ENCODE measurements at places on chromosomes 2 and 18.
A peak's percentile ranks its signal among the peaks of the same experiment; 100 is the strongest.

- DNase-seq, result no peak
Measured at GRCh38 chr2:72923833-72924352, 6.6 kb downstream of the EMX1 start.

- no peak for DNase-seq
Measured at GRCh38 chr2:240765007-240765406, 55.0 kb downstream of the KIF1A start.

DNA sequence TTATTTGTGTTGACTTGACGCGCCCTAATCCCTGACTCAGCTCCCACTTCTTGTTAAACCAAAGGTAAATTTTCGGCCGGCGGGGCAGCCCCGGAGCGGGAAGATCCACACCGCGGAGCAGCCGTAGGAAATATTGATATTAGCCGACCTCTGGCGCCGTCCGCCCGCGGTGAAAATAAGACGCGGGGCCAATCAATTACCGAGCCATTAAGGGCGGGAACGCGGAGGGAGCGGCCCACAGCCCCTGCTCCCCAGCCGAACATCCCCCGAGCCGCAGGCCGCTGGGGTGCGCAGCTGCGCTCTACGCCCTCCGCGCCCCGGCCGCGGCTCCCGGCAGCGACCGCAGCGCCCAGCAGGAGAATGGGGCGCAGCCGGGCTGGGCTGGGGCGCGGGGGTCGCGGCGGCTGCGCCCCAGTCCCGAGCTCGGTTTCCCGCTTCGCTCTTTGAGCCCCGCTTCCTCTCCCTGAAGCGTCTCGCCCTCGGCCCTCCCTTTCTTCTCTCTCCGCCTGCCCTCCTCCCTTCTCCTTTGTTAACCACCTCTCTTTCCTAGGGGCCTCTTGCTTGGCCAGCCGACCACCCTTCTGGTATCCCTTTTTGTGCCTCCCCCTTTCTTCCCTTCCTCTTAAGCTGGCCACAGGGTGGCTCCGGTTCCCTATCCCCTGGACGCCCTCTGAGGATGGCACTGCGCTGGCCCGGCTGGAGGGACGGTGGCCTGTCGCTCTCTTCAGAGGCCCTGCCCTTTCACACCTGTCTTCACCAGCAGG lies 40.9 kb downstream of the CELF4 start:
- no peak for DNase-seq

DNA sequence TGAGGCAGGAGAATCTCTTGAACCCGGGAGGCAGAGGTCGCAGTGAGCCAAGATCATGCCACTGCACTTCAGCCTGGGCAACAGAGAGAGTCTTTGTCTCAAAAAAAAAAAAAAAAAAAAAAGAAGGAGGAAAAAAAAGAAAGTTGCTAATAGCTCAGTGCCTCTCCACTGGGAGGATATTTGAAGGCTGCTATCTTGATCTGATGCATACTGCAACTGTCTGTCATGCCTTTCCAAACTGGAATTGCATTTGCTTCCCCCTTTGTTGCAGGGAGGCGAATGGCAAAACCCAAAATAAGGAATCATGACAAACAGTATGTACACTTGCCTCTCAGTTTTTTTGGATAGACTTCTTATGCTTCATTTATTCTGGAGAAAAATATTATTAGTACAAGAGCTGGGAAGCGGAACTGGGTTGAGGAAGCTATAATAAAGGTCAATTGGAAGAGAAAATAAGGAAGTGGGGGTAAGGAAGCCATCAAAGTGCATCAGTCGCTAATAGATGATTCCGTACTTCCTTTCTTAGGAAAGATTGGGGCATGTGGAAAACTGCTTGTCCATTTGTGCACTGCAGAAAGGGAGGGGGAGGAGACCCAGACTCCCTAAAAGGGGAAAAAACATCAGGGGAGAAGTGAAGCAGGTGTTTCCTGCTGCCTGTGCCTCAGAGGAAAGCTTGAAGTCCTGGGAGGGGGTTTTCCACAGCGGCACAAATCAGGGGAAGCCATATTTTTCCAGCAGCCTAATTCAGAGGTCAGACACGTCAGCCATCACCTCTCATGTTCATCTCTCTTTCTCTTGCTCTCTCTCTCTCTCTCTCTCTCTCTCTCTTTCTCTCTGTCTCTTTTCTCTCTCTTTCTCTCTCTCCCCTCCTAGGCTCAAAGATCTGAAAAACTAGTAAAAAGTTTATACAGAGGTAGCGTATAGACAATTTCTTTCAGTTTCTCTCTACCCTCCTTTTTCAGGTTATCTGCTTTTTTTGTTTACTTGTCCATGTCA lies 301.4 kb upstream of the TNP1 start:
- peak; percentile 35 for DNase-seq

DNA sequence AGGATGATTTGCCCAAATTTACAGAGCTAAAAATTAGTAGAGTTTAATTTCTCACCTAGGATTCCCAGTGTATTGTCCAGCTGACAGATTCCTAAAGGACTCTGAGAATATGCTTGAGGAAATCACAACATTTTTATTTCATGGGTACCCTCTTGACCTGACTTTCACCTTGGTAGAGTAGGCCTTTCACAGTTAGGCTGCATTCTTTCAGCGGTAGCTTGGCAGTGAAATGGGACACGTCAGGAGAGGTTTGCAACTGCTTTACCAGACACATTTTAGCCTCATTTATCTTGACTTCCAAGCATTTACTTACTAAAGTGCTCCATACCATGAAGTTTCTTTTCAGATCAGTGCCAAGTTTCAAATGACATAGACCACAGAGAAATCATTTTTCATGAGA lies 937.9 kb upstream of the LRRTM1 start:
- no peak for DNase-seq

- DNase-seq, result no peak
Measured at GRCh38 chr2:31526946-31527732, 53.6 kb downstream of the SRD5A2 start.

- DNase-seq, result no peak
Measured at GRCh38 chr18:13436576-13436975, 218.0 kb downstream of the LDLRAD4 start.

GRCh38 chr2:53751728-53752127 lies 15.9 kb upstream of the CHAC2 start:
- DNase-seq, result no peak
